T-helper 17 cell (primary cell): ENCODE measurements at places on chromosomes 6 and 20. TPM values are rescaled to one million over a fixed set of nuclear protein-coding genes. Genes with fewer than 3 reads are reported as not detected.

DNA sequence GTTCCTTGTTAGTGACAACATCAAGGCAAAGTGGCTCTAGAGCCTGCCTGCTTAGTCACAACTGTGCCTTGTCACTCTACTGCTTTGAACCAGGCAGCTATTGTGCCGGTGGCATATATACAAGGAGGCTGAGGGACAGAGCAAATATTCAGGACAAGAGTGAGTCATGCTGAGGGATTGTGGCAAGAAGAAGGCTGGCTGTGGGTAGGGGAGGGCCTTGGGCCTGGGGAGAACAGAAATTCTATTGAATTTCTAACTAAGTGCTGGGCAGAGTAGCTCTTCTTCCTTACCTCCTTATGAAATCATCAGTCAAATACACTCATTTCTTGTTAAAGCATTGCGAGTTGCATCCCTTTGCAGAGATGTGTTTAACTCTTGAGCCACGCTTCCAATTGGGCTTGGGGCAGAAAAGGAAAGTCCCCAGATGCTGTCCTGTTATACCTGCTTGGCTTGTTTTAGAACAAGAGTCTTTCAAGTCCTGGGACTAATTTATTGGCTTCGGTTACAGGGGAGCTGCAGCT, 59.7 kb downstream of the PFDN4 start:
- no peaks in the 10 kb centered on the region for H3K4me1 ChIP-seq
- no peak overlapping the region for H3K4me3 ChIP-seq
- H3K27ac ChIP-seq: no peak overlapping the region
- H3K27me3 ChIP-seq: peaks cover 30% of the 10 kb centered on the region

DNA sequence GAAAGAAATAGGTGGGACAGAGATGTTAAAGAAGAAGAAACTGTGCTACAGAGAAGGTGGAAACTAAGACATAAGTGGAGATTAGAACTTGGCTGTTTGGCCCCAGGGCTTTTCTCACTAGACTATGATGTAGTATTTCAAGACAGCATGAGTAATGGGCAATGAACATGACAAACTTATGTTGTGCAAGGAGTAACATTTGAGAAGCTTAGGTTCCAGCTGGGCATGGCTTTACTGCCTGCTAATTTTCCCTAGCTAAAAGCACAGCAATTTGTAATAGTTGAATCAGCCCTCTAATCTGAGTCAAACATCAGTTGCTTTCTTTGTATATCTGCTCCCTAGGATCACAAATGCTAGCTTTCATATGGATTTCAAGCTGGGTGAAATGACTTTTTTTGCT, 294.3 kb upstream of the BMP2 start:
- no peak for DNase-seq
- no peaks in the 10 kb centered on the region for H3K27me3 ChIP-seq
- no peaks in the 10 kb centered on the region for H3K4me1 ChIP-seq
- no peak overlapping the region for H3K27ac ChIP-seq

LIME1 gene
- 179 TPM for total RNA-seq

ZFP57 gene
- 3.1 TPM for total RNA-seq

WFDC2 gene
- 0.96 TPM for total RNA-seq

- peaks cover 31% of the 10 kb centered on the region for H3K4me1 ChIP-seq
- H3K4me3 ChIP-seq: peak overlapping the region; percentile 63
- H3K36me3 ChIP-seq: peaks cover 9% of the 10 kb centered on the region
- no peak for DNase-seq
These were observed 4.6 kb upstream of the NKX2-2 start for GRCh38 chr20:21518292-21518991.
